ENCODE measurements at places on chromosomes 4 and X. TPM values are rescaled to one million over a fixed set of nuclear protein-coding genes. Genes with fewer than 3 reads are reported as not detected.

GRCh38 chr4:27020203-27020602 is 159.6 kb downstream of the STIM2 start:
- no peak for DNase-seq

The UGT2A1 gene
- polyA plus RNA-seq = 0.11 TPM

DNA sequence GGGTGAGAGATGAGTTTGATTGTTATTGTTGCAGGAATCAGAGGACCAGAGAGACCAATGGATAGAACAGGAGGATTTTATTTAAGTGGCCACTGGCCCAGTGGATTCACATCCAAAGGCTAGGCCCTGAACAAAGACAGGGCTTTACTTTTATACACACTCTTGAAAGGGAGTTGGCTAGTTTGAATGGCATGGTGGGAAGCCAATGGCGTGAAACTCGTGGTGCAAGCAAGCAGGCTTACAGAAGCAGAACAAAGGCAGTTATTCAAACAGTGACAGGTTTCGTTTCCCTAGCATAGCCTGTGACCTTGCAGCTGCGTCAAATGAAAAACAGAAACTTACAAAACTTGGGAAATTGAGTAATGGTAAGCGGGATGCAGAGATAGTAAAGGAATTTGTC is 110.2 kb upstream of the PRDX4 start:
- no peak for DNase-seq

- no peak for DNase-seq
Observed at GRCh38 chrX:137915466-137915865, 349.5 kb downstream of the ZIC3 start.

DNA sequence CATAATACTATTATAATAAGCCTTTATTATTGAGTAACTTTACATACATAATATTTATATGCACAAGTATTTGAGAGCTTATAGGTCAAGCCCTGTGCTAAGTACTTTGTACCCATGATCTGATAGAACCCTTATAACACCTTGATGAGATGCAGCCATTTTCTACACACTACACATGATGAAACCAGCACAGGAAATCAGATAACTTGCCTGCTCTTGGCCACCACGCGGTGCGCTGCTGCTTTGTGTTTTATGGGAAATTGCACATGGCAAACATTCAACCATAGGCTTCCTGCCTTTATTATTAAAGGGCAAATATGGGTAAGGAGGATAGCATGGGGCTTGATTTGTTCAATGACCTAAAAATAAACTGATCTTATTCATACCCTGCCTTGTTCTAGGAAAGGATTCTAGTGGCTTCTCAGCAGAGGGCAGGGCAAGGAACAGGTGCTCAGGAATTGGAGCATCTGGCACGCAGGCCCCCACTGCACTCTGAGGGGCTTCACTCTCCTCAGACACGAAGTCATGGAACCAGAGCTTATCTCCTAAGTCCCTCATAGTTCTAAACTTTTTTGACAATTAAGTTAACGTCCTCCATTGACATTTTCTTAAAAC is 31.6 kb upstream of the NAP1L5 start:
- peak; percentile 84 for DNase-seq

GRCh38 chr4:59814402-59815010 is 1385.6 kb upstream of the ADGRL3 start:
- DNase-seq = no peak
